ENCODE measurements at places on chromosomes 7 and 10.

DNA sequence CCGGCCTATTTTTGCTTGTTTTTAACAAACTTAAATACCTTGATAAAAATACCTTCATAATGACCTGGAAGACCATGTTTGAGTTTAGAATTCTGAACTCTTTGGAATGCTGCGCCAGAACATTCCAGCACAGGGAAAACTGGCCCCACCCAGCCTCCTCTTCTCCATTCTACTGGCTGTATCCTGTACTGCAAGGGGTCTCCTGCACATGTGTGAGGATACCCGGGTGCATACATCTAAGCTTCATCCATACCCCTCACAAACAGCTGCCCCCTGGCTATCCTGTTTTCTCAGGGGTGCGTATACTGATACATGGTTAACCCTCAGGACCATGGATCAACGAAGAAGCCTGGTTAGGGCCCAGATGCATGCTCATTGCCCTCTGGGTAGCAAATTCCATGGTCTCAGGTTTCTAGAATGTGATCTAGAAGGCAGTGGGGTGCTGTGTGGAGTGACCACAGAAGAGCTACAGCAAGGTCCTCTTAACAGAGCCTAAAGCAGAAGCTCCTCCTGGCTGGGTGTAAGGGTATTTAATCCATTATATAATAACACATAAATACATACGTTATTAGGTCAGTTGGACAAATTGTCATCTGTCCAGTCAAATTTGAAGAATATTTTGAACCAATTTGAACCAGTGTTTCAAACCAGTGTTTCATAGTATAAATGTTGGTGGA, 26.1 kb downstream of the HACD1 start:
- no peak for DNase-seq

DNA sequence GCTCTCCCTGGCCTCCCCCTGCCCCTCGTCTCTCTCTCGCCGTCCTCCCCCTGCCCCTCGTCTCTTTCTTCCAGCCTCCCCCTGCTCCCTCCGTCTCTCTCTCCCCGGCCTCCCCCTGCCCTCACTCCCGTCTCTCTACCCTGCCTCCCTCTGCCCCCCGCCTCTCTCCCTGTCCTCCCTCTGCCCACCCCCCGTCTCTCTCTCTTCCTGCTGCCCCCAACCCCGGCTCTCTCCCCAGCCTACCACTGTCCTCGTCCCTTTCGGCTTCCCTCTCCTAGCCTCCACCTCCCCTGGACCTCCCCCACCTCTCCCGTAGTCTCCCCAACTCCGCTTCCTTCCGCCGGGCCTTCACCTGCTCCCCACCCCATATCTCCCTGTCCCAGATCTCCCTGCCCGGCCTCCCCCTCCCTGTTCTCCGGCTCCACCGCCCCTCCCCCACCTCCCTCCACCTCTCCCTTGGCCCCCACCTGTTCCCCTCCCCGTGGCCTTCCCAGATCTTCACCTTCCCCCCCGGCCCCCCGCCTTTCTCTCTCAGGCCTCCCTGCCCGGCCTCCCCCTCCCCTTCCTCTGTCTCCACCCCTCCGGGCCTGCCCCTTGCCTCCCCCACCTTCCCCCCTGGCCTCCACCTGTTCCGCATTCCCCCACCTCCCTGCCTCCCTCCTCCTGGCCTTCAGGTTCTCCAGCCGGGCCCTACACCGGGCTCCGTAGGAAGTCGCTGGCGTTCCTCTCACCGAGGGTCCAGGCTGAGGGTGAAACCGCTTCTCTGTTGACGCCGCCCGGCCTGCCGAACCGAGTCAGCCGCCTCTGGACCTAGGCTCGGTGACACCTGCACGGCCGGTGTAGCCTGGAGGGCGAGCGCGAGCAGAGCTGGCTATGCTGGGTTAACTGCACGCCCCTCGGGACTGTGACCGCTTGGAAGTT, 1.2 kb downstream of the GET4 start:
- DNase-seq: no peak

GRCh38 chr7:23783115-23783514, 73.1 kb downstream of the STK31 start:
- no peak for DNase-seq

DNA sequence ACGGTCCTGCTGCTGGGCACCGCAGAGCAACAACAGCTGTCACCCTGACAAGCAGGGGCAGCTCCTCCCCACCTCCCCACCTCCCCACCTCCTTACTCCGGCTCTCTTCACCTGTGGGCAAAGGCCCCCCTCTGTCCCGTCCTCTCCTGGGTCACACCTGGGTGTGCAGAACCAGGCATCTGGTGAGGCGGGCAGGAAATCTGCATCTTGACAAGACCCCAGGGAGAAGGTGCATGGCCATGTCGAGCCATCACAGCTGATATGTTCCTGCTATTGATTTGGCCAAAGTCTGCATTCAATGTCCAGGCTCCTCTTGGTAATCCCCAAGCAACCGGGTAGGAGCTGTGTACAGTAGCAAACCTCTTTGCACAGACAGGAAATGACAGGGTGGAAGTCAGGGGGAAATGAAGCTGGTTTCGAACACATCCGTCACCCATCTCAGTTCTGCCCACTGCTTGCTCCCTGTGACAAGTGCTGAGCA, 554.2 kb downstream of the DNAJB6 start:
- no peak for DNase-seq

DNA sequence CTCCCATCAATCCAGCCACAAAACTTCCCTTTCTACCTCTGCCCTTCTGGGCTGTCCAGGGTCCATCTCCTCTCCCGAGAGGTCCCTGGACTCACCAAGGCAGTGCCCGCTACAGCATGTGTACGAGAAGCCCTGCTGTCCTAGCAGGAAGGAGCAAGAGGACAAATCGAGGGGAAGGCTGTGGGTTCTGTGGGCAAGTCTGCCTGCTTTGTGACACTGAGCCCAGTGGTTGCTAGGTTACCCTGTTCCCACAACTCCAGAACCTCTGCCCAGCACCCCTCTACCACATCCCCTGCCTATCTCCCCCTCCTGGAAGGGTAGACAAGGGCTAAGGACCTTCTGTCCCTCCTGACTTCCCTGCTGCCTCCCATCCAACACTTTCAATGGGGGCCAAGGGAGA, at the start of gene TBATA:
Gene TBATA, minus strand, starts transcription at position 188 of the 400 bp plus-strand sequence. CDS start 1,998 bp downstream, outside the sequence.
- DNase-seq: no peak

DNA sequence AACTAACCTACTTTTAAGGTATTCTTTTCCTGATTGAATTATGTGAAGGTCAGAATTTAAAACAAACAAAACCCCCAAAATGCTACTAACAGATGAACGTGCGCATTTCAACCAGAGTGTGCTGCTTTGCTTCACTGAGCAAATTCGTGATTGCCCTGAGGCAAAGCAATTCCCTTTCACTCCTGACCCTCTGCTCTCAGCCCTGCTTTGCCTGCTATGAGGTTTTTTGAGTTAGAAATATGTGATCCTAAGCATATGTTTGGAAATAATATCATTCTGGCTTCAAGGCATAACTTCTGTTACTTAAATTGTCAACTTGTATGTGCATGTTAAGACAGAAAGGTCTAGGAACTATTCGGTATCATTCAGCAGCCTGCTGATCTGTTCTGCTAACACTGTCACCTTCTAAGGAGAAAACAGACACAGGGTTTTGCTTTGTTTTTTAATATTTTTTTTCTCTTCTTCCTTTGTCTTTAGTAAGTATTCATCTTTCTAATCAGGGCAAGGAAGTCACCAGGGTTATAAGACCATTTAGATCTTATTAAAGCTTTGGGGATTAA, 124.2 kb downstream of the GNAT3 start:
- no peak for DNase-seq

GRCh38 chr10:4649886-4650508, 176.0 kb upstream of the AKR1E2 start:
- peak; percentile 92 for DNase-seq

- DNase-seq: no peak
These were observed 567 bp upstream of the EPO start for GRCh38 chr7:100719523-100720278.

GRCh38 chr10:79136236-79137005, 67.7 kb downstream of the ZMIZ1 start:
- DNase-seq: no peak

DNA sequence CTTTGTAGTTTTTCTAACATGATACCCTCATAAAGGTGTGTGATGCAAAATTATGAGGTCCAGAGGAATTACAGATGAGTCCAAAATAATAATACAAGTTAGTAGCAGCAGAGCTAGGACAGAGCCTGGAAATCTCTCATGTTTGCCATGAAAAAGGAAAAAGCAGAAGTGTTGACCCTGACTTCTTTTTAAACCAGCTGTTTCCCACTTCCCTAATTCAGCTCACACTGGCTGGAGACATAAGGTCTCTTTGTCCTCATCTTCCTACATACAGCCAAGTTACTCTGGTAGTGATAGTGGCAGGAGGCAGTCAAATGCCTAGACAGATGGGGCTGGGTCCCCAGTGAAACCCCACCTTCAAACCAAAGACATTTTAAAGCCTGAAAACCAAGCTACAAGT, 269.2 kb downstream of the C7orf25 start:
- DNase-seq: no peak

DNA sequence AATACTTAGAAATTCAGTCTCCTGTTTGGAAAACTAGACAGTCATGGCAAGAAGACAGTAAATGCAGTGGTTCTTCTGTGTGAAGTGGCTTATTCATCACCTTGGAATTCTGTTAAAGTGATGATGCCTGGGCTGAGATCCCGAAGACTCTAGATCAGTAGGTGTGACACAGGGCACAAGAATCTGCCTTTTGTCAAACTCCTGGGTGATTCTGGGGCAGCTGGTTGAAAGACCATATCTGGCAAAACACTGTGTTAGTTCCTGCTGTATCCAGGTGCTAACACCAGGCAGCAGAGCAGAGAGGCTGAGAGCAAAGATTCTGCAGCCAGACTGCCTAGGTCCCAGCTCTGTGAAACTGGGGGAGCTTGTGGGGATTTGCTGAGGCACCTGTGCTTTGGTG, 26.5 kb downstream of the MRC1 start:
- DNase-seq: no peak

- no peak for DNase-seq
These were observed 379.4 kb upstream of the KIAA1217 start for GRCh38 chr10:23829556-23829955.

All from endothelial cell of umbilical vein (primary cell).